SJSA1 (cell line): ENCODE measurements at places on chromosomes 11 and 22. TPM values are rescaled to one million over a fixed set of nuclear protein-coding genes. Genes with fewer than 3 reads are reported as not detected.

OR52E8 gene
- total RNA-seq = not detected in 2 replicates

ISX gene
- not detected in 2 replicates for total RNA-seq

F2 gene
- total RNA-seq = not detected in 2 replicates

CCDC157 gene
- total RNA-seq = 1.9 and 4.5 TPM in 2 replicates

DNA sequence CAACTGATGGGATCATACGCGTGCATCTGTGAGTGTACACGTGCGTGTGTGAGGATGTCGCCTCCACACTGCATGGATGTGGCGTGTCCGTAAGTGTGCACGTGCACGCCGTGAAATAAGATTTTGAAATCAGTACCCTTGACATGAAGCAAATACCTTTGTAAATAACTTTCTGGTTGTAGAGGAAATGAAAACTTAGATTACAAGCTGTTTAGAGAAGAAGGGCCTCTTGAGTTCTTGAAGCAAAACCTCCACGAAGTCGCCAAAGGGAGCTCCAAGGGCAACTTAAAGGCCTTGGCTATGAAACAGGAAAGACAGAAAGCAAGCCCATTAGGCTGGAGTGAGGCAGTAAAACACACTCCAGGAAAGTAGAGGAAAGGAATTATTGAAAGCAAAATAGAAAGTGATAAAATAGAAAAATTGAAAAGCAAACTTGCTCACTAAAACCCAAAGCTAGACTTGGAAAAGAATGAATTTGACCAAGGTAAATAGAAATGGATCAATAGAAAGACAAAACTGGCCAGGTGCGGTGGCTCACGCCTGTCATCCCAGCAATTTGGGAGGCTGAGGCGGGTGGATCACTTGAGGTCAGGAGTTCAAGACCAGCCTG, 29.7 kb upstream of the TOLLIP start:
- DNase-seq = no peak

DNA sequence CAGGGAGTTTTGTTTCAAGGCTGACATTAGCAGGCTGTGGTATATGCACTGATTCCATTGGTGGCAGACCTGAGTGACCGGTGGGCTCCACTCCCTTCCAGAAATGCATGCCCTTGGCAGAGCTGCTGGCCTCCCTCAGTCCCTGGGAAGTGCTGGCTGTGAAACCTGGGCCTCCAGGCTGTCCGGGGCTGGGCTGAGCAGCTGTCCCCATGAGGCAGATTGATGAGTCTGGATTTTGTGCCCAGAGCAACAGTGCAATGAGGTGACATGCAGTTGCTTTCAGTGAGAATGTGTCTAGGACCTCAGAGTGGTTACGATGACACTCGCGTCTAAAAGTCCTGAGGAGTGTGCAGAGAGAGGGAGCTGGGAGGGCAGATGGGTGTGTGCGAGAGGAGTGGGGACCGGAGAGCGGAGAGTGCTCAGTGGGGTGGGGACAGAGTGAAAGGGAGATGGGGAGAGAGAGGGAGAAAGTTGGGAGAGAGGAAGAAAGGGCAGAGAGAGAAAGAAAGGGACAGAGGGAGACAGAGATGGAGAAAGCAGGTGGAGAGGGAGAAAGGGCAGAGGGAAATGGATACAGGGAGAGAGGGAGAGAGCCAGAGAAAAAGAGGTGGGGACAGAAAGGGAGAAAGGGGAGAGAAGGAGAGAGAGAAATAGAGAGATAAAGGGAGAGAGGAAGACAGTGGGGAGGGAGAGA, 978.3 kb downstream of the BRD1 start:
- no peak for DNase-seq

- DNase-seq = peak; percentile 44
Measured at GRCh38 chr11:86571273-86571948, 101.0 kb downstream of the ME3 start.

DNA sequence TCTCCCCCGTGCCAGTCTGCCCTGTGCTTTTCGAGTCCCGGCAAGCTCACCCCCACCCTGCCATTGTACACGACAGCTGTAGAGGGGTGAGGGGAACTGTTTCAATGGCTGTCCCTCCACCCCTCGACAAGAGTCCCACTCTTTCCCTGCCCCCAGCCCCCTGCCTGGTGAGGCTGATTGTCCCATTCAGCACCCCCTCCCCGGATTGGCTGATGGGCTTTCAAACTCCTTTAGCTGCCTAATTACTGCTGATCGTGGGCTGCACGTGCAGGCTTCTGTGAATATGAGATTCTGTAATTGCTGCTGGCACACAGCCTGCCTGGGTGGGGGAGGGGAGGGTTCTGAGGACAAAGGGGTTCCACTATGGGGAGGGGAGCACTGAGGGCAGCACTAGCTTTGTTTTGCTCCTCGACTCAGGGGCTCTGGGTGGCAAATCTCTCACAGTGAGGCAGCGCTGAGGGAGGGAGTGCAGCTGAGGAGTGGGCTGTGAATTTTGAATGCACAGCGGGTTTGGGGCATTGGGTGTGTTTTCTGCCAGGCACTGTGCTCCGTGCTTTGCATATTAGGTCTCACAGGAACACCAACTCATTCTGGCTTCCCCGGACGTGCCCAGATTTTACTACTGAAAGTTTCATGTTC, 42.6 kb upstream of the ACCSL start:
- DNase-seq = peak; percentile 48

GRCh38 chr11:3926458-3927095, 71.1 kb downstream of the STIM1 start:
- no peak for DNase-seq

GRCh38 chr11:68216171-68216938, 3.3 kb upstream of the KMT5B start:
- DNase-seq = no peak

GRCh38 chr11:46808799-46809431, 37.2 kb downstream of the CKAP5 start:
- DNase-seq = peak; percentile 20

- peak; percentile 24 for DNase-seq
Measured at GRCh38 chr11:119320776-119321524, 4.0 kb upstream of the MCAM start.

- no peak for DNase-seq
Measured at GRCh38 chr11:103870821-103871309, 165.6 kb upstream of the DDI1 start.

DNA sequence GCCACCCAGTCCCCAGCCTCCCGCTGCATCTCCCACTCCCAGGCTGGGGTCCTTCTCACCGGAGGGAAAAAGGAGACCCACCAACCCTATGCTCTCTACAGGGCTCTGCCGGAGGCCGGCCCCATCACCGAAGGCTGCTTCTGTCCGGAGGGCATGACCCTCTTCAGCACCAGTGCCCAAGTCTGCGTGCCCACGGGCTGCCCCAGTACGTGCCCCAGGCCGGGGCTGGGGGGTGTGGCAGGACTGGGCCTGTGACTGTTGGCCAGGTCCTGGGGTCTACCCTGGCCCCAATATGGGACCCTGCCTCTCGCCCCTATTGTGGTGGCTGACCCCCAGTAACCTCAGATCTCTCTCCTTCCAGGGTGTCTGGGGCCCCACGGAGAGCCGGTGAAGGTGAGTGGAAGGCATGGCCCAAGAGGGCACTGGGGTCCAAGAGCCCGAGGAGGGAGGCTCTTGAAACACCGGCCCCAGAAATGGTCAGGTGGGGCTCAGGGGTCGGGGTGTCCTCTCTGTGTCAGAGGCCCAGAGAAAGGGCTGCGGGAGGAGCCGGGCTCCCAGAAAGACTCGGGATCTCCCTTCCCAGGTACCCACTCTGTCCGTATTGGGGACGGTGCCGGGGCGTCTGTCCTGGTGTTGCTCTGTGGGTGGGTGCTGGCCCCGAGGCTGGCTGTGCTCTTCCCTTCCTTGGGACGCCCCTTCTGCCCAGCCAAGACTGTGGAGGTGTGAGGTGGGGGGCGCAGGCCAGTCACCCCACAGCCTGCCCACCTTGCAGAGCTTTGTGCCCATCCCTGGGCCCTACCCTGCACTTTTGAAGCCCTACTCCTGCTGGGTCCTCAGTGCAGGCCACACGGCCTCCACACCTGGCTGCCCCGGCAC, 26.1 kb upstream of the MUC5B start:
- DNase-seq = peak; percentile 23

GRCh38 chr11:72783144-72783905, 10.5 kb downstream of the STARD10 start:
- DNase-seq = no peak

- no peak for DNase-seq
Measured at GRCh38 chr11:1402355-1403077, 12.8 kb downstream of the BRSK2 start.

- no peak for DNase-seq
Measured at GRCh38 chr11:114019046-114019445, 40.5 kb upstream of the ZBTB16 start.

DNA sequence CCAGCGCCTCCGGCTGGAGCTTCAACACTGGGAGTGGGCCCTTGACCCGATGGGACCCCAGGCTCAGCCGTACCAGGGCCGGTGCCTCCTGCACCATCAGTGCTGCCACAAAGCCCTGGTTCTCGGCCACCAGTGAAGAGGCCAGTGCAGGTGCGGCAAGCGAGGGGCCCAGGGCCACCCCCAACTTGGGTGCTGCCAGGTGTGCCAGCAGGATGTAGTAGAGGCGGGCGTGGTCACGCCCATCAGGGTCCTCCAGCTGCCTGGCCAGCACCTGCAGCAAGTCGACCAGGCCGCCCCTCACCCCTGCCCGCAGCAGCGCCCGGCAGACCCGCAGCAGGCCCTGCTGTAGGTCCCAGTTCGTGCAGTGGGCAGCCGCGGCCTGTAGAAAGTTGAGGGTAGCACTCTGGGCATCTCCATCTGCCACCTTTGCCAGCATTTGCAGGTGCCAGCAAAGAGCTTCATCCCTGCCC, 2.3 kb downstream of the AP5B1 start:
- DNase-seq = no peak

DNA sequence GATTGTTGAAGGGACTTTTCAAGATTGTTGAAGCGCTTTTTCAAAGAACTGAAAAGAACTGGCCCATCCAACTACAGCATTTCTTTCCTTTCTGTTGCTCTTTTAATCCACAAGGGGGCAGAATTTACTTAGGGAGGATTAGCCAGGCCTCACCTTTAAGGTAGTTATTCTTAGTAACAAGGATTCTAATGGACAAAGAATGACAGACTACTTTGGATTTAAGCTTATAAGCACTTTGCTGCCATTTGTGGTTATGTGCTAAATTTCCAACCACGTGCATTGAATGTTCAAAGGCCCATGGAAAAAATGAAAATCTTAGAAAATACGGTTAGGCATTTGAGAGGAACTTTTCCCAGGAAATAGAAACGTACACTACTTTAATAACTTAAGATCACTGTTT, 49.5 kb upstream of the HSPA8 start:
- no peak for DNase-seq

GRCh38 chr11:2130881-2131352, 8.3 kb downstream of the IGF2 start:
- DNase-seq = no peak

DNA sequence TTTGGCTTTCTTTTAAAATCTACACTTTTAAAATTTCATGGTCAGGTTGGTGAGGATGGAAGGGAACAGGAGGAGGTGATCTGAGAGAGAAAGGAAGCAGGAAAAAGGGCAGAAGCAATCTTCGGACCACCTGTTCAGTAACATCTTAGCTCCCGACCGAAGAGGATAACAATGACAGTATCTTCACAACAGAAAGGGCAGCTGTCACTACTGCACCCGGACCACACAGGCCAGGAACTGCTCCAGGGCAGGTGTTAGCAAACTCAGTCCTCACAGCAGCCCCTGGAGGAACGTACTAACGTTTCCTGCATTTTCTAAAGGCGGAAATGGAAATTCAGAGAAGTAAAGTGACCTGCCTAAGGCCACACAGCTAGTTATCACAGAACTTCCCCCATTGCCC, 16.8 kb downstream of the PTPN5 start:
- no peak for DNase-seq

- no peak for DNase-seq
Measured at GRCh38 chr11:95565724-95566141, 223.8 kb downstream of the FAM76B start.

DNA sequence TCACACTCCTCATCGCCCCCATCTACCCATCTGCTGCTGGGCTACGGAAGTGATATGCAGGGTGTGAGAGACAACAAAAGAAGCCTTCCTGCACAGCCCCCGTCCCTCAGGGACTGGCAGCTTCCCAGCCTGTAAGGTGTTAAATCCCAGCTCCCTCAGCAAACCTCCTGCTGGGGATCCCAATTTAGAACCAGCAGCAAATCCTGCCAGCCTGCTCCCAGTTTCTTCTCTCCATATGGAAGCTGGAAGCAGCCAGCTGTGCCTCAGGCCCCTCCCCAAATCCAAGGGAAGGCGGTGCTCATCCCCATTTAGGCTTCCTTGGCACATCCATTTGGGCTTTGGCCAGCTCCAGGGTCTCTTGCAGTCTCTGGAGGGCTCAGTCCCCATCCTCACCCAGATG, 47.5 kb downstream of the PAMR1 start:
- DNase-seq = no peak

- no peak for DNase-seq
Measured at GRCh38 chr22:36787204-36787988, 11.5 kb upstream of the IFT27 start.

DNA sequence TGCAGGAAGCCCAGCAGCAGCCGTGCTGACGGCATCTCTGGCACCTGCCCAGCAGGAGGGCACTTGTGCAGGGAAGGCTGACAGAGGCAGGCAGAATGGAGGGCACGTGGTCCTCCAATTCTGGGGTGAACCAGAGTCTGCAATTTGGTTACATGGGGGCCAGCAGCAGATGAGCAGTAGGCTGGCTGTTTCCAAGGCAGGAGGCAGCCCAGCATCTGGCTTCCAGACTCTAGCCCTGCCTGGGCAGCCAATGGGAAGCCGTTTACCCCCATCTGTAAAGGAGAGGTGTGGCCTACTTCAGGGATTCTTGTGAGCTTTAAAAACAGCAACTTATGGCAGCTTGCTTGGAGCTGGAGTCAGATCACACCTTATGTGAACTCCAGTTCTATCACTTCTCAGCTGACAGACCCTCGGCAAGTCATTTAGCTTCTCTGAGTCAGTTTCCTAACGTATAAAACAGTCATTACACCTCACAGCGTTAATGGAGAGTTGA, 27.9 kb upstream of the RASL10A start:
- DNase-seq = no peak

DNA sequence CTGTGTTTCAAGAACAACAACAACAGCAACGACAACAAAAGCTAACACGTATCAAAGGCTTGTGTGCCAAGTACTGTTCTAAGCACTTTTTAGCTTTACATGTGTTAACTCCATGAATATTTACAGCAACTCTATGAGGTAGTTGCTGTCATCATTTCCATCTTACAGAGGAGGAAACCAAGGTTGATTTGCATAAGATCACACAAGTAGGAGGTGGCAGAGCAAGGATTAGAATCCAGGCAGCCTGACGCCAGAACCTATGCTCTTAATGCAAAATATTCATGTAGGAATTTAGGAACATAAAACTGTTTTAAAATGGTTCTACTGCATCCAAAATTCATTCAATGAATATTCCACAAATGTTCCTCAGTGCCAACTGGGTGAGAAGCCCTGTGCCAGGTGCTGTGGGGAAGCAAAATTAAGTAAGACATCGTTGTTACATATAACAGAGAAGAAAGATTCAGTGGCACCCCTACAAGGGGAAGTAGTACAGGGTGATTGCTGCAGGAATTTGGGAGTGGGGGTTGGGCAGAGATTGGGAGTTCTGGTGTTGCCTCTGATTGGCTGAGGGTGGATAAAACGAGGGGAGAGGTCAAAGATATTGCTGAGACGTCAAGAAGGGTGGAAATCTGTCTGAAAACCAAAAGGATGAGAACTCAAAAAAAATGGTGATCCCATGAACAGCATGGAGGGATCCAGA, 86.1 kb upstream of the ARHGAP20 start:
- DNase-seq = no peak

- DNase-seq = no peak
Measured at GRCh38 chr11:121435132-121435531, 17.0 kb upstream of the SORL1 start.

- DNase-seq = no peak
Measured at GRCh38 chr11:77079666-77080065, 12.9 kb downstream of the CAPN5 start.

- DNase-seq = no peak
Measured at GRCh38 chr11:129817534-129818051, 1.9 kb downstream of the TMEM45B start.

GRCh38 chr11:123060277-123061000, 1.5 kb downstream of the HSPA8 start:
- no peak for DNase-seq
